ENCODE measurements at places on chromosomes 16 and 17. TPM values are rescaled to one million over a fixed set of nuclear protein-coding genes. Genes with fewer than 3 reads are reported as not detected.

The RCVRN gene
- not detected for total RNA-seq

- DNase-seq = no peak
Observed at GRCh38 chr17:56896968-56897359, 16.9 kb downstream of the TRIM25 start.

- DNase-seq = no peak
Observed at GRCh38 chr17:311119-311782, 41.4 kb downstream of the RPH3AL start.

The KRTAP2-1 gene
- not detected for total RNA-seq

DNA sequence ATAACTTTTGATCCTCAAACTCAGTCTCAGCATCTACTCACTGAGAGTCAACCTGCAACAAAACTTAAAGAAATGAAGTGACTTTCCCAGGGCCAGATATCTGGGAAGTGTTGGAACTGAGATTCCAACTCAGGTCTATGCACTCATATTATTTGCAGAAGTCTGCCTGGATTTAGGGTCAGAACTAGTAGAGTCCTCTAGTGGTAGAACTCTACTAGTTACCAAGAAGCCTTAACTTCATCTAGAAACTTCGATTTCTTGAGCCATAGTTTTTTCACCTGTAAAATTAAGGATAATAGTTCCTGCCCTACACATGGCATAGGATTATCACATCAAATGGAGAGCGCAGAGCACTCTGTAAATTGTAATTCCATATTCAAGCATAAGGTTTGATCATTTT, 23.4 kb upstream of the KRT24 start:
- DNase-seq = peak; percentile 31

The ST3GAL2 gene
- 34.1 TPM for total RNA-seq

DNA sequence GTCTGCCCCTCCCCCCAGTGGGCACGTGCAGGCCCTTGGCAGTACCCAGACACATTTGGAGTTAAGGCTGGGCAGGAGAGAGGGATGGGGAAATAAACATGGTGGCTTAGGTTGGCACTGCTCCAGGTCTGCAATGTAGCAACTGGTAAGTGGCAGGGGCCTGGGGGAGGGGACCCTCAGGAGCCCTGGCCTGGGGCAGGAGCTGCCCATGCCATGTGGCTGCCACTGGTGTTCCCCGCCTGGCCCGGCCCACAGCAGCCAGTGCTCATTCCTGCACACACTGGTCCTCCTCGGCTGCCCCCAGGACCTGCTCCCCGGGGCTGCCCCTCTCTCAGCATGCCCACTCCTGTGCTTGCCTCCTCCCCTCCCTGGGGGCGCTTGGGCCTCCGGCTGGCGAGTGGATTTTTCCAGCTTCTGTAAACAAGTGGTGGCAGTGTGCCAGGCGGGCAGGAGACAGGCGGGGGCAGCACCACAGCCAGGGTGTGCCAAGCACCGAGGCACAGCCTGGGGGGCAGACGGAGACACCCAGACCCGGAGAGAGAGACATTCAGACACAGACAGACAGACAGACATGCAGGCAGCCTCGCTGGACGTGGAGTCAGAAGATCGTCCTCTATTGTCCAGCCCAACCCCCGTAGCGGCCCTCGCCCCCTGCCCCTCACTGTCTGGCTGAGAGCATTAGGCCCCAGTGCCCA, 9.4 kb downstream of the THRA start:
- peak; percentile 79 for DNase-seq

DNA sequence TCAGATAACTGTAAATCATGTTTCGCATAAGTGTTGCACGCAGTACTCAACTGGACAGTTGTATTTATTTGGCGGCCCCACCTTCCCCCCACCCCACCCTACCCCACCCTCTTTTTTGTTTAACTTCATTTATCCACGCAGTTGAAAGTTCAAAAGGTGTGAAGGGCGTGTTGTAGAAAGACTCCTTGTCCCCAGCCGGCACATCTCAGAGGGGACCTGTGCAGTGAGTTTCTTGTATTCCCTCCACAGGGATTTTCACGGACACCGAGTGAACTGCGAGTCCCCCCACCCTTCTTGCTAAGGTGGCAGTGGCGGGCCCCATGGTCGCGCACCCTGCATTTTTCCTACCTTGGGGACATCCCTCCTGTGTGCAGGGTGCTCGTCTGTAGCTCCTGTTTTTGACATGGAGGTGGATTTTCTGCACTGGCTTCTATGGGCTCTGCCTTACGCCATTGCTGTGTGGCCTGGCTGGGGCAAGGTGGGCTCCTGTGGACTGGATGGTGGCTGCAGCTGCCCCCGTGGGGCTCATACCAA, 36.2 kb downstream of the ADCY7 start:
- DNase-seq = no peak

- DNase-seq = peak; percentile 72
Observed at GRCh38 chr17:79850571-79851460, 11.6 kb upstream of the CBX4 start.

- no peak for DNase-seq
Observed at GRCh38 chr17:6021011-6021400, 49.2 kb upstream of the WSCD1 start.

The MMP2 gene
- total RNA-seq = 0.51 TPM

The ZNF286A gene
- total RNA-seq = 19.2 TPM

DNA sequence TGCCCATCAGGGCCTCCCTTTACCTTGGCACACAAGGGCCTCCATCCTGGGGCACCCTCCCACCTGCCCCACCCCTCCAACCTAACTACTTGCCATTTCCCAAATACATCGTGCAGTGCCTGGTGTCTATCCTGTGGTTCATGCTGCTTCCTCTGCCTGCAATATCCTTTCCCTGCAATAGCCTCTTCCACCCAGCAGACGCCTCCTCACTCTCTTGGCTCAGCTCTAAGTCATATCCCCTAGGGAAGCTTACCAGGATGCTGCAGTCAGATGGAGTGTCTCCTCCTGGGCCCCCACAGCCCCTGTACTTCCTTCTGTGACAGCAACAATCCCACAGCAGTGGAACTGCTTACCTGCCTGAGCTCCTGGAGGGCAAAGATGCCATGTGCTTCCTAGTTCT, 36.7 kb downstream of the CCDC182 start:
- no peak for DNase-seq

DNA sequence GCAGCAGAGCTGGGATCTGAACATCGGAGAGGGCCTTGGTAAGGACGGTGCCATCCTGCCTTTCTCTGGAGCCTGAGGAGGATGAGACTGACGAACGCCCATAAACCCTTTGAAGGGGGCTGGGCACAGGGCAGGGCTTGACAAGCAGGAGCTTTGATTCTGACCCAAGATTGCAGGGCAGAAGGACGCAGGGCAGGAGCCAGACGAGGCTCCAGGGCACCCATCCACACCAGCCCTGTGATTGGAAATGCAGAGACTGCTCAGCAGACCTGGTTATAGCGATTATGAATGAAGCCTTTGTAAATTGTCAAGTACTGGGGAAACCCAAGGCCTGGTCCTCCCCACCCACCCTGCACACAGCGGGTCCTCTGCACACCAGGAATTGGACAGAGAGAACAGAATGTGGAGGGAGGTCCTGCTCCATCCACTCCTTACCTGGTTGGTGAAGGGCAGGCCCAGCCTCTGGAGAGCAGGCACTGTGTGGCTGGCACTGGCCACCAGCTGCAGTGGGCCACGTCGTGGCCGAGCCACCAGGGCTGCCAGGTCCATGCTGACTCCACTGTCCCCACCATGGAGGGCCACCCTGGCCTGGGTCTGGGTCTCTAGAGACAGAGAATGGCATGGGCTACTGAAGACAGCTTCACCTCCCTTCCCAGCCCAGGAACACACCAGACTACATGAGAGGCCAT, 68.8 kb downstream of the RMI2 start:
- DNase-seq = no peak

DNA sequence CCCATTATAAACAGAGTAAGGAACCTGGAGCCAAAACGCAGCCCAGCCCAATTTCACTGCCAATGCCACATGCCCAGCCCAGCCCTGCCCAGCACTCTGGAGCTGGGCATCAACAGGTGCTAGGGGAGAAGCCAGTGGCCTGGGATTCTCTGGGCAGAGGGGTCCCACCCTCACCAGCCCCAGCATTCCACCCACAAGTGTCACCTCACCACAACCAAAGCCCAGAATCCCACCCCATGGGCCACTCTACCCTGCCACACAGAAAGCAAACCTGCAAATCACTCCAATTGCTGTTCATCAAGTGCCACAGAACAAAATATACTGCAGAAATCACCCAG, 102.5 kb upstream of the CDH5 start:
- no peak for DNase-seq

GRCh38 chr17:81121841-81122733, 43.2 kb upstream of the PVALEF start:
- DNase-seq = no peak

The CD300A gene
- total RNA-seq = not detected

The ZNF747 gene
- total RNA-seq = 29.1 TPM

The HSD17B2 gene
- total RNA-seq = not detected

DNA sequence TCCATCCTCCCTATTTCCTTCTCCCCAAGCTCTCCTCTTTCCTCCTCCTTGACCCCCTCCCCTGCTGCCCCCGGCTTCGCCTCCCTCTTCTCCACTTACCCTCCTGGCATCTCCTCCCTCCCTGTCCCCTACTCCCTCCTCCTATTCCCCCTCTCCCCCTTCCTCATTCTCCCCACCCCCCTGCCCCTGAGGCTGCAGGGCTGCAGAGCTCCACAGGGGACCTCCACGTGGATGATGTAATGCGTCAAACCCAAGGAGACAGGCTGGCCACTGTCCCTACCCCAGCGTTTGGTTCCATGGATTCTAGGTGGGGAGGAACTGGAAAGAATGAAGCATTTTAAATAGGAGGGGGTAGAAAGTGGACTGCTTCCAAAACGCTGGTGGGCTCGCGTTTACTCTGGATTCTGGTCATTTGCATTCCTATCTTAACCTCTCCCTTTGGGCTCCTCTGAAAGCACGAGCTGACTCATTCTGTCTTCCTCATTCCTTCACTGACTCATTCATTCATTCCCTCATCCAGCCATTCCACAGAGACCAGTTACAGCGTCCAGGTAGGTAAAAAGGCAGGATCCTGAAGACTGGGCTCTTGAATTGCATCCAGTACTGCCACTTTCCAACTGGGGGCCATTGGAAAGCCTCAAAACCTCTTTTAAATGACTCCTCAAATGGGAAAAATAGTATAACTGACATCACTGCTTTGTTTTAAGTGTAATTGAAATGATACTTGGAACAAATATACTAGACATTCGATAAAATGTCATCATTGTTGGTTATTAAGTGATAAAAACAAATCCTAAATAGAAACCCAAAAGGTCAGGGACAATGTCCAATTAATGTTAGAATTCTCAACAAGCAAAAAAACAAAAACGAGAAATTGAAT, 943 bp upstream of the COTL1 start:
- DNase-seq = peak; percentile 98

The HBQ1 gene
- total RNA-seq = not detected

- peak; percentile 43 for DNase-seq
Observed at GRCh38 chr17:16980813-16981731, 9.2 kb upstream of the TNFRSF13B start.

- no peak for DNase-seq
Observed at GRCh38 chr17:28467456-28468025, 5.9 kb upstream of the SLC13A2 start.

The CRYBA1 gene
- not detected for total RNA-seq

The SLC5A11 gene
- total RNA-seq = not detected

- DNase-seq = no peak
Observed at GRCh38 chr17:1298606-1299005, 19.1 kb downstream of the TRARG1 start.

Measured in Caki2 (cell line).